Urothelium cell line (cell line): ENCODE measurements at places on chromosomes 6 and 20.
A peak's percentile ranks its signal among the peaks of the same experiment; 100 is the strongest.

DNA sequence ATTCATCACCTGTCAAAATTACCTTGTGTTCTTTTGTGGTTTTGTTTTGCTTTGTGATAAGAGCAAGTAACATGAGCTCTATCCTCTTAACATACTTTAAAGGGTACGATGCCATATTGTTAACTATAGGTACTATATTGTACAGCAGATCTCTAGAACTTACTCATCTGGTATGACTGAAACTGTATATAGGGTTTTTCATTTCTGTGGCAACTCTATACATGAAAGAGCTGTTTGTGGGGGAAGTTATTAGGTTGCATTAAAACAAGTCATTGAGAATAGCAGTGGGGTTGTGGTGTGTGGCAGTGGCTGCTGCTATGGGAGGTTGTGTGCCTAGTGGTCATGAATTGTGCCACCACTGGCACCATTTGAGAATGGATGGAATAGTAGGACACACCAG is 268.4 kb downstream of the KCNQ5 start:
- no peak for DNase-seq

DNA sequence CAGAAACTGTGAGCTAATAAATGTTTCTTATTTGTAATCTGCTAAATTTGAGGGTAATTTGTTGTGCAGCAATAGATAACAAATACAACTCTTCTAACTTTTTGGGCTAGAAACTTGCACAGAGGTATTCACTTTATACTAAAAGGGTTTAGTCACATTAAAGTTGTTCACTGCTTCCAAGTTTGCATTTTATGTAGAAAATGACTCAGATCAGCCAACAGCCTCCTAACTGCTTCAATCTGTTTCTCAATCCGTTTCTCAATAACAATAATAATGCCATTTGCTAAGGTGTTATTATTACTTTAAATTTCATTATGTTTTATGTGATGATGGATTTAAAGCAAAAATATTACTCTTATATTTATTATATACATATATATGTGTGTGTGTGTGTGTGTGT is 213.9 kb downstream of the CENPW start:
- DNase-seq: no peak

DNA sequence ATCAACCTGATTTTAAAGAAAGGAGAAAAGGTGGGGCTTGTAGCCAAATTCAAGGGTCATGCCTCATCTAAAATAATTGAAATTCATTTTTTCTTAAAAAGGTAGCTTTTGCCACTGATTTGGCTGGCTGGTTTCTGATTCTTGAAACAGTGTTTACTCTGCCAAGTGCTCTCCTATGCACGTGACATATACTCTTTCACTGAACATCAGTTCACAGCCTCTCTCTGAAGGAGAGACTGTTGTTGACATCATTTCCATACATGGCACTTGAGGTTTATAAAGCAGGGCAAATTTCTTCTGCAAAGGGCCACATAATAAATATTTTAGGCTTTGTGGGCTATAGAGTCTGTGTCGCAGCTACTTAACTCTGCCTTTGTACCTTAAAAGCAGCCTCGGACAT is 40.4 kb upstream of the DOK5 start:
- DNase-seq: no peak

- DNase-seq: no peak
Measured at GRCh38 chr6:51936531-51937290, 150.7 kb downstream of the PKHD1 start.

DNA sequence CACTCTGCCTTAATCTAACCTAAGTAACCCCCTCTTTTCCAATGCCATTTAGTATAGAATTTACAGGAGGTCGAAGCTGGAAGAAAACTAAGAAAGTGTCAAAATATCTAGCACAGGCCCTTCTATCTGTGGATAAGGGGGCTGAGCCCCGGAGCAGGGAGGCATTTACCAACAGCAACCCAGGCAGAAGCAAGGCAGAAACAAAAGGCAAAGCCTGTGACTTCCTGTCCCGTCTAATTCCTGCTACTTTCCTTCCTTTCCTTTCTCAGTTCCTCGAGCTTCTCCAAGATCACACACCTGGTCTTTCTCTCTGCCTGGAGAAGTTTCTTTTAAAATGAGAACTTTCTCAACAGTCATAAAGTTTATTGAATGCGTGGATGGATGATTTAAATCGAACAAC is 146.0 kb downstream of the FOXA2 start:
- no peak for DNase-seq

DNA sequence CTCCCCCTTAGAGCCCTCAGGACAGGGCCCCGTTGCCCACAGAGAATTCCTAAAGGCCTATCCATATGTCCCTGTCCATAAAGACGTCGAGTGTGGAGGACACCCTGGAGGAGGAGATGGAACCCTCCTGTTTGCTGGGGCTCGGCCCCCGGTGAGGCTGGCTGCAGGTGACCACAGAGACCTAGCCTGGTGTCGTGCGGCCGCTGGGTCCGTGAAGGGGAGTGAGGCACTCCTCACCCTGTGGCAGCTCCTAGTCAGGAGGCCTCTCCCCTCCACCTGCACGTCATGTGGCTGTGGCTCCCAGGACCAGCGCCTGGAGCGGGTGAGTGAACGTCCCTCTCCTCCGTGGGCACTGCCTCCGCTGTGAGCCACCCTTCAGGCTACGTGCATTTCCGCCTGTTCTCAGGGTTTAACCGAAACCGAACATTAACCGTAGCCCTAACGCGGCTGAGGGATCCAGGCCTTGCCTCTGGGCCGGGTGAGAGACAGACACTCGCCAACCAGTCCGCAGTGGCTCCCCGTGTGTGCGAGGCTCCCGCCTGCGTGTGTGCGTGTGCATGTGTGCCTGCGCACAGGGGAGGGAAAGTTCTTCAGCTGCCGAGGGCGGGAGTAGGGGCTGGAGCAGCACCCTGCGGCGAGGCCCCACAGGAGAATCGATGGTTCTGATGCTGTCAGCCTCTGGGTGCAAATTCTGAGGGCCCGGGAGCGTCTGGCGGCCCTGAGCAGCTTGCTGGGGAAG is 5.9 kb upstream of the TCEA2 start:
- no peak for DNase-seq

DNA sequence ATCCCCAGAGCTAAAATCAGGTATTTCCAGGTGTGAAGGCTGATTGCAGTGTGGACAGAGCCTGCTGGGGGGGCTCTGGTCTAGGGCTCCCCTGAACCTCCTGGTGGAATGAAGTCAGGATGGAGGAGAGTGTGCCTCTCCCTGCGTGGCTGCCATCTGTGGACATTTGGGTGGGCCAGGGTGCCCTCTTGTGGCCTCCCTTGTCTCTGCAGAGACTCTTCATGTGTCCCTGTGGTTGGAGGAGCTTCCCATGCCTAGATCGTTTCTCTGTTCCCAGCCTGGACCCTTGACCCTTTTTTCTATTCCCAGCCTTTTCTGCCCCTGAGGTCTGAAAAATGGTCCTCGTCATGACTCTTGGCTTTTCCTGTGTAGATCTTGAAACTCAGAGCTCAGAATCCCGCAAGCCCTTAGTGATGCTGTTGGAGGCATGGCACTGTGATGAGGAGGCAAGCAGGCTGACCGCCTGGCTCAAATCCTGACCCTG is 9.9 kb upstream of the PSMF1 start:
- DNase-seq: peak; percentile 74

DNA sequence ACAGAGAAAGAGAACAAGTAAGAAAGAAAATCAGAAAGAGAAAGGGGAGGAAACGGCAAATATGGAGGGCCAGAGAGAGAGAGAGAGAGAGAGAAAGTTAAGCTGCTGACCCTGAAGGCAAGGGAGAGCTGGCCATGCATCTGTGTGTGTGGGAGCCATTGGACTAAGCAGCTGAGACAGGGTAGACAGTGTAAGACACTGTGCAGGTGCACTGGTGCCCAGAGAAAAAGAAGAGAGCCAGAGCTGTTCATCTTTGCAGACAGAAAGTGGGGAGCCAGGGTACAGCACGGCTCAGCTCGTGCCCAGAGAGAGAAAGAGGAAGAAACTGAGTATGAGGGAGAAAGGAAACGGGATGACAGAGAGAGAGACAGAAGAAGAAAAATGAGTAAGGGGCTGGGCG is 24.2 kb upstream of the ZNF318 start:
- DNase-seq: no peak

GRCh38 chr6:87088076-87088475 is 6.8 kb downstream of the CGA start:
- DNase-seq: no peak

DNA sequence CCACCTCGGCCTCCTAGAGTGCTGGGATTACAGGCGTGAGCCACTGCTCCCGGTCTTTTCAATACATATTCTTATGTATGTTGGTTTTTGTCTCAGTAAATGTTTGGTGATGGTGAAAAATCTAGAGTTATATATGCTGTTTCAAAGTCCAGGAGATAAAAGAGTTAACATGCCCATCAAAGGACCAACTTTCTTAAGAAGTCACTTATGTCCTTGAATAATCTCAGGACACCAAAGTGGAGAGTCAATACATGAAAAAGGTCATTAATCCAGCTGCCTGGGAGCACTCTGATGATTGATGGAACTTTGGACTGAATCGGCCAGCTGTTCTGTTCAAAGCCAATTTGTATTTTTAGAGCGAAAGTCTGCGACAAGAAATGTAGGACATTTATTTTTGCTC is 59.8 kb upstream of the HDAC2 start:
- no peak for DNase-seq

GRCh38 chr6:72746276-72746675 is 124.4 kb downstream of the KCNQ5 start:
- no peak for DNase-seq

DNA sequence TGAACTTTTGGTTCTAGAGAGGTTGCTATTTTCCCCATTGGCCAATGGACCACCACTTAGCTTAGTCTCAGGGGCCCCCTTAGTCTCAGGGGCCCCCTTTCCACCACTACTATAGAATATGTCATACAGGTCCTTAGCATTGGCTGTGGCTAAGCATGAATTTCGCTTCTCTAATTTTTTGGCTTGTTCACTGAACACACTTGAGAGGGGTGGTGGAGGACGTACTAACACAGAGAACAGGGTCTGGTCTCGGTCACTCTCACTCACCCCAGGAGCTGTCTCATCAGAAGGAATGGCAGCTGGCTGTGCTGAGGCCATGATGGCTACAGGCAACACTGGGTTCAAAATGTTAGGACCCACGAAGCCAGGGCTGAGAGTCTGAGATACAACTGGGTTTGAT is 30.3 kb downstream of the ZNF318 start:
- DNase-seq: no peak

GRCh38 chr20:37095599-37096414 is at the start of gene RBL1:
RBL1 (minus strand) TSS chr20:37095997; CDS start chr20:37095928, 69 bp downstream.
- peak; percentile 93 for DNase-seq

- no peak for DNase-seq
Measured at GRCh38 chr20:25204550-25205276, 9.2 kb downstream of the ENTPD6 start.

DNA sequence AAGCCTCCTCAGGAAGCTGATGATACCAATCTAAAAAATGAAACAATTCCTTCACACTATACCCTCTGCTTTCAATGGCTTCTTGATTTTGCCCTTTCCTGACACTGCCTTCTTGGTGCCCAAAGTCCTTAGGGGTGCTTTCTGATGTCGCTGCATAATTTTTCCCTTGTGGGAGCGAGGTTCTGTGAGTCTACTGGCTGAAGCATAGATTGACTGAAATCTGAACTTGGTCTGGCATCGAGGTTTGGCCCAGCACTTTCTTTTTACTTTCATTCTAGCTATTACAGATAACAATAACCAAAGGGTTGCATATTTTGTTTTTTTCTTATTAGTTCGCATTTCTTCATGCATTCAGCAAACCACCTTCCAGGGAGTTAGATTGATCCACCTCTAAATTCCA is 65.8 kb downstream of the E2F3 start:
- no peak for DNase-seq

- no peak for DNase-seq
Measured at GRCh38 chr6:81937296-81937937, 184.9 kb upstream of the TENT5A start.

DNA sequence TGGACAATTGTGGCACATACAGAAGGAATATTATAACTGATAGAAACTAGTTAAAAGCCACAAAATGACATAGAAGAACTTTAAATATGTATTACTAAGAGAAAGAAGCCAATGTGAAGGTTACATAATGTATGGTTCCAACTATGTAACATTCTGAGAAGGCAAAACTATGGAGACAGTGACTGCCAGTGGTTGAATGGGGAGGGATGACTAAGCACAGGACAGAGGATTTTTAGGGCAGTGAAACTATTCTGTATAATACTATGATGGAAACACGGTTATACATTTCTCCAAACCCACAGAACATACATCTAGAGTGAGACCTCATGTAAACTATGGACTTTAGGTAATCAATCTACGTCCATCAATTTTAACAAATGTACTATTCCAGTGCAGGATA is 22.4 kb downstream of the SYNCRIP start:
- DNase-seq: no peak

DNA sequence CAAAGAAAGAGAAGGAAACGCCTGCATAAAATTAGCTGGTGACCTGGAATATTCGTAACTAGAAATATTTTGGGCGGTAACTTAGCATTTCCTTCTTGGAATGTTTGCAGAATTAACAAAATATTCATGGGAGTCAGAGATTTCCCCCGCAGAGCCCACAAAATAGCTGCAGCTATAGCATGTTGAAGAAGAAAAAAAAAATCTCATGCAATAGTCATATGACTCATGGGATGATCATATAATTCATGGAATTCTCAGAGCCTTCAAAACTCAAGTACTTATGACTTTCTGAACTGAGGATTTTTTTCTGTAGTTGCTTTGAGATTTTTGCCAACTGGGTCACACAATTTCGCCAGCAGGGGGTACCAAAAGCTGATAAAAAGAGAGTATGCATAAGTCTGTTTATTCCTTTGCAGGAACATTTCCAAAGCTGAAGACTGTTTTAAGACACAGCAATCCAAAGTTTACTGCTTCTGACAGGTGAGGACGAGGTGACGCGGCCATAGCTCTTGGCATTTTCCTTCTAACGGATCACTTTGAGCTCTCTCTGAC is 586.0 kb upstream of the CHD6 start:
- DNase-seq: no peak

GRCh38 chr6:122718616-122719015 is 60.9 kb upstream of the FABP7 start:
- no peak for DNase-seq

- DNase-seq: no peak
Measured at GRCh38 chr6:13248994-13249393, 79.3 kb downstream of the TBC1D7 start.

DNA sequence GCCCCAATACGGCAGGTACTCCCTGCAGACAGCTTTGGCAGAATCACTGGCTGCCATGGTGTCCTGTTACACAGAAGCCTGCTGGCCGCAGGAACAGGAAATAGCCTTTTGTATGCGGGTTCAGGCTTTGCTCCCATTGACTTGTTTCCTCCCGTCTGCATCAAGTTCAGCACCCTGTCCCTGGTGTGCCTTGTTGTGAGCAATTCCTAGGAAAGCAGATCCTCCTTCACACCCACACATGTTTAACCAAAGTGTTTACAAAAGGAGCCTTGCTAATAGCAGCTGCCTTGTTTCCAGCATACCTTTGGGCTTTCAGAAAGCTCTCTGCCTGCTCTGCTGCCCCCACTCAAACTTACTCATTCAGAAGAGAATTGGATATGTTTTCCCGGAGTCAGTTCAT is 127.2 kb upstream of the SUPT3H start:
- peak; percentile 66 for DNase-seq
